ENCODE measurements at places on chromosomes 7 and 10.
A peak's percentile ranks its signal among the peaks of the same experiment; 100 is the strongest.

GRCh38 chr10:48462482-48463020 is 142.3 kb downstream of the ARHGAP22 start:
- no peak for DNase-seq

GRCh38 chr7:37193087-37193774 is 255.4 kb downstream of the ELMO1 start:
- DNase-seq: no peak

DNA sequence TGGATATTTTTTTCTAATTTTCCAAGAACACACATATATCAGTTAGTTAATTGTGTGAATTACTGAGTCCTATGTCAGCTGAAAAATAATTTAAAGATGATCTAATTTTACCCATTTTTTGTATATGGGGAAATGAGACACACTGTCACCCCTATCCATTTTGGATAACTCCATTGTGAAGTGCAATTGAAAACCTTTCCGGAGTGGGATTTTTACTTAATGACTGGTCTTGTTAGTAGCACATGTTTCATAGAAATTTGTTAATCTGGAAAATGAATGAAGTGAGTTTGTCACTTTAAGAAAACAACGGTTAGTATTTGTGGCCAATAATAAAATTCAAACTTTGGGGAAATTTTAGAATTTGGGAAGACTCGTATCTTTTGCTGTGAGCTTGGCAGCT is 2.0 kb downstream of the GARS1 start:
- DNase-seq: no peak

DNA sequence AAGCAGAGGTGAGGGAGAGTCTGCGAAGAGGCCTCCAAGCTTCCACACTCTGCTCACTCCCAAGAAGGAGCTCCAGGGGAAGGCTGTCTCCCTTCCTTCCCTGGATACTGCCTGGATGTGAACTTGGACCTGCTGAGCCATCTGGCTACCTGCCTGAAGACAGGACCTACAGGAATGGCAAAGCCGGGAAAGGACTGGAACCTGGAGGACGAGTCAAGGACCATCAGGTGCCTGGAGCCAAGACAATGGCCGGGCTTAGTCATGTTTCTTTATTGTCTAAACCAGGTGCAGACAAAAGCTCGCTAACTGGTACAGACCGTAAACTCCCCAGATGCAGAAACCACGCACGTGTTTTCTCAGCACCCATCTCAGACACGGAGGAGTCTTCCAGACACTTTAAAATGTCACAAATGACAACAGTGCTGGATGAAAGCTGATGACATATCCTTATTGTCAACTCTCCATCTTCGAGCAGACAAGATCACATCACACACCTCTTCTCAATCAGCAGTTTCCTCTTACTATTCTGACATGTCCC is 12.1 kb downstream of the ASB13 start:
- DNase-seq: no peak

DNA sequence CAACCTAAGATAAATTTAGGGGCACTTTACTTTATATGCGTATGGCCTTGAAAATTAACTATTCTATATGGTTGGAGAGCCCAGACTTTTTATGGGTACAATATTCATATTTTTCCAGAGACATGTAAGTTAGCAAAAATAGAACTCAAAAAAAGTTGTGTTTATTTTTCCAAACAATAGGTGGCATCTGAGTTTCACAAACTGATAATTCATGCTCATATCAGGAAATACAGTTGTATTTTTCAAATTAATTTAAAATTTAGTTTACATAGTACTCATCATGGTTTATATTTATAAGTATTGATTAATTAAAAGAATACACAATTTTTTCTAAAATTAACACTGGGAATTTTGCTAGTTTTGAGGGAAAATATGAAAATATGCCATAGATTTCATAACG is 34.6 kb downstream of the ANKRD7 start:
- no peak for DNase-seq

- DNase-seq: no peak
Observed at GRCh38 chr7:27247452-27248426, 5.1 kb downstream of the EVX1 start.

DNA sequence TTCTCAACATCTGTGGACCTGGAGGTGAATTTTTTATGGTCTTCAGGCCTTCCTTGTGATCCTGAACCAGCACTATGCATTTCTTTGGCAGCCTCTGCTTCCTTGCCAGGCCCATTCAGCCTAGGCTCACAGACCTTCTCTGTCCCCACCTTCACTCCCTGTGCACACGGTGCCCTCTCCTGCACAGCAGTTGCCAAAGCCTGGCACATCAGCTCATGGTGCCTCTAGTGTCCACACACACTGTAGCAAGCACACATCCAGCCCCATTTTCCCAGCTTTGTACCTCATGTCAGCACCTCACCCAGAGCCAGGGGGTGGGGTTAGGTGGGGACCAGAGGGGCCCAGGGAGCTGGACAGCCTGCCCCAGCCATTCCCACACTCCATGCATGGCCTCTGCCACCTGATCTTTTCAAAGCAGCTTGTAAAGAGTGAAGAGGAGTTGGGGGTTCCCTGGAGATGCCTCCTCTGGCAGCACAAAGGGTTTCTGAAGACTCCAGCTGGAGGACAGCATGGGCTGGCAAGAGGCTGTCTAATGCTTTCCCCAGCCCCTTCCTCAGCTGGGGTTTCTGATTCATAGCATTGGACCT is 57.9 kb upstream of the TMEM72 start:
- DNase-seq: no peak

DNA sequence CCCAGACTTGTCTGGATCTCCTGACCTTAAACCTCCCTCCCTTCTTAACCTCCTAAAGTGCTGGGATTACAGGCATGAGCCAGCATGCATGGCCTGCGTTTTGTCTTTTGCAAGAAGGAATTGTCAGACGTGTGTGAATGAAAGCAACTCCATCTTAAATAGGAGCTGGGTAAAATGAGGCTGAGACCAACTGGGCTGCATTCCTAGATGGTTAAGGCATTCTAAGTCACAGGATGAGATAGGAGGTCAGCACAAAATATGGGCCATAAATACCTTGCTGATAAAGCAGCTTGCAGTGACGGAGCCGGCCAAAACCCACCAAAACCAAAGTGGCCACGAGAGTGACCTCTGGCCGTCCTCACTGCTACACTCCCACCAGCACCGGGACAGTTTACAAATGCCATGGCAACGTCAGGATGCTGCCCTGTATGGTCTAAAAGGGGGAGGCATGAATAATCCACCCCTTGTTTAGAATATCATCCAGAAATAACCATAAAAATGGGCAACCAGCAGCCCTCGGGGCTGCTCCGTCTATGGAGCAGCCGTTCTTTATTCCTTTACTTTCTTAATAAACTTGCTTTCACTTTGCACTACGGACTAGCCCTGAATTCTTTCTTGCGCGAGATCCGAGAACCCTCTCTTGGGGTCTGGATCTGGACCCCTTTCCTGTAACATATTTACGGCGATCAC is 41.2 kb upstream of the SDK1 start:
- no peak for DNase-seq

DNA sequence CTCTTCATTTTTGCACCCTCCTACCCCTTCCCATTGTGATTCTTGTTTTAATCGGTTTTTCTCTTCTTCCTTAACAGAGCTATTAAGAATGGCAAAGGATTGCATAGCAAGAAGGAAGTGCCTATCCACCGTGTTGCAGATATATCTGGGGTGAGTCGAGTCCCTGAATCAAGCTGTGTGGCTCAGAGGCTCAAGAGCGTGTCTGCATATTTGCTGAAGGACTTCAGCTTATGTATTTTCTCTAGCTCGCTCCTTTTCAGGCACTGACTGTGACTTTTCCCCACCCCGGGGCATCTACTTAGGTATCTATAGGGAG is 126.6 kb downstream of the LRRC4 start:
- no peak for DNase-seq

DNA sequence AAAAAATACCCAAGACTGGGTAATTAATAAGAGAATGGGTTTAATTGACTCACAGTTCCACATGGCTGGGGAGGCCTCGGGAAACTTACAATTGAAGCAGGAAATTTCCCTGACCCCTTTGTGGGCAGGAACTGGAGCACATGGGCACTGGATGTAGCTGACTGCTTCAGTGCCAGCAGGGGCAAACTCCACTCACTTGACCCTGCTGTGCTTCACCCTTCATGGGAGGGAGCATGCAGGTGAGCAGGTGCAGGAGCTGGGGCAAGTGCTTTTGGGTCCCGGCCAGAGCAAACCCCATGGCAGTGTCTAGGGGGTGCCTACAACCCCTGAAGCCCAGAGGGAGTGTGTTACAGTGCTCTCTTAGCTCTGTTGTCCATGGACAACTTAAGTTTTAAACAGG is 132.6 kb downstream of the AKR1D1 start:
- DNase-seq: no peak

DNA sequence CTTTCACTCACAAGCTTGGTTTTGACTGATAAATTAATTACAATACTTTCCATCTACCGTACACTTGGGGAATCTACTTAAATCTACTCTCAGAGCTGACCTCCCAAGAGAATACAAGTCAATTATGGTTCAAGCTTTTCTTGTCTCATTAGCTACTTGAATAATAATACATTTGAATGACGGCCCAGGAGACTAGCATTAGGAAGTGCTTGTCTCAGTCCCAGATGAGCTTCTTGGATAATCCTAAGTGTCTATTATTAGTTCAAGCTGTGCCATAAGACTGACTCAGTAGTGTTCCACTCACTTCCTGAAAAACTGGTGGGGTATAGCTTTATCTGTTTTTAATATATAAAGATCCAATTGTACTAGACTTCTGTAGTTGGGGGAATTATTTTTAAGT is 100.2 kb downstream of the GNAT3 start:
- no peak for DNase-seq

GRCh38 chr7:70733090-70733489 is 398.9 kb upstream of the GALNT17 start:
- DNase-seq: no peak

GRCh38 chr7:155699180-155699579 is 54.7 kb downstream of the RBM33 start:
- DNase-seq: no peak

DNA sequence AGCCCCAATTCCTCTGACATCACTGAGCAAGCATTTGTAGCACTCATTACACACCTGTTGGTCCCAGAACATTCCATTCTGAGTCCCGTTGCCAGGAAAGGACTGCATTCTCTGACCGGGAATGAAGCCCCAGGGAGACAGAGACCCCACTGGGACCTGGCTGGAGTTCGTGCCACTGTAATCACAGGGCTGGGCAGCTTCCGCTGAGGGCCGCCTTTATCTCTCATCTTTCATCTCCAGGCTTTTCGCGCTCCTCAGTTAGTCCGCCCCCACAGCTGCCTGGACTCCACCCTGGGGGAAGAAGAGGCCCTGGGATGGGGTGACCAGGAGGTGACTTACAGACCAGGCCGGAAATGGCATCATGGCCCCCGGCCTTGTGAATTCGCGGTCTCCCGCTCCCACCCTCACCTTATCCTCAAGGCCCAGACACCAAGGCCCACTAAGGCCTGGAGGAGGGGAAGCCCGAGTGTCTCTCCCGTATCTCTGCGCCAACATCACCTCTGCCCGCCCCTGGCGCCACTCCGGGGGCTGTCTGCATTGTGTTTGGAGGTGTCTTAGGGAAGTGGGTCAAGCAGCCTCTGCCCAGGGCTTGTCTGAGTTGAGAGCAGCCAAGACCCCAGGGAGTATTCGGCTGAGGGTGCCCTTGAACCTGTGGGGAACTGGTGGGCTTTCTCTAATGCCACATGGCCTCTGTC is 75.4 kb downstream of the PROSER2 start:
- no peak for DNase-seq

DNA sequence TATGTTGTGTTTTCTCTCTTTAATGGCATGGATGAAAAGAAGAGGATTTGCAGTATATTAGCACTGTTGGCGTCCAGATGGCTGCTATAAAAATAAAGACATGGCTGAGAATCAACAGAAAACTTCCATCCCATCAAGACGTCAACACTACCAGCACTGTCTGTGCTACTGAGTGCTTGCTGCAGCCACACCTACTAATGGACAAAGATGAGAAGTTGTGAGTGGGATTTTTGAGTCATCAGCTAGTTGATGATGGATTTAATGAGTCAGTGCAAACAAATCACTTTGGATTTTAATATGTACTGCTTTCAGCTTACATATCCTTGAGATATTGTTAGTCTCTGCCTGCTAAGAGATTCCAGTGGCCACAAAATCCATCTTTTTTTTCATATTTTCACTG is 631.0 kb upstream of the ANKRD30A start:
- no peak for DNase-seq

DNA sequence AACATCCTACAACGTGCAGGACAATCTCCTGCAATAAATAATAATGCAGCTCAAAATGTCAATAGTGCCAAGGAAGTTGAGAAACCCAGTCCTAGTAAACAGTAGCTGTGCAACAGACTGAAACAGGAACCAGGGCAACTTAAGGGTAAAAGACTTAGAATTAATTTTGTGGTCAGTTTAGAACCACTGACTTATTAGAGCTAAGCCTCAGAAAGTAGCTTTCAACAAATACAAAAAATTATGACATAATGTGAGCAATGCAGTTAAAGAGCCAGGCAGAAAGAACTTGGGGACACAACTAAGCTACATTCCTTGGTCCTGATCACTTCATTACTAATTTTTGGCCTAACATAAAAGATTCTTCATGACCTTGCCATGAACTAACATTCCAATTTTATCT is 195.4 kb downstream of the MACC1 start:
- no peak for DNase-seq

DNA sequence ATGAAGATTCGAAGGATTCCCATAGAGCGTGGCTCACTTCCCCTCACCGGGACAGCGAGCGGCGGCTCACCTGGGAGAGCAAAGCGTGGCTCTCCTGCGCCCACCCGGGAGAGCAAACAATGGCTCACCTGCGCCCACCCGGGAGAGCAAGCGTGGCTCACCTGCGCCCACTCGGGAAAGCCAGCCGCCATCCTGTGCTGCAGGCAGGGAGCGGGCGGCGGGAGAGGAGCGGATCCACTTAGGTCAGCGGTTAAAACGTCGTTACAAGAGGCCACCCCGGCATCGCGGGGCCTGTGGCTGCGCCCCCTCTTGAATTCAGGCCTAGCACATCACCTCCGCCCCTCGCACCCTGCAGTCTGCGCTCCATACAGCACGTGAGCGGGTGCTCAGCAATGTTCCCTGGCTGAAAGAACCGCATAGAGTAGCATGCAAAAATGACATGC is 461 bp upstream of the FIGNL1 start:
- peak; percentile 52 for DNase-seq

GRCh38 chr10:31340343-31340742 is 21.3 kb downstream of the ZEB1 start:
- no peak for DNase-seq

DNA sequence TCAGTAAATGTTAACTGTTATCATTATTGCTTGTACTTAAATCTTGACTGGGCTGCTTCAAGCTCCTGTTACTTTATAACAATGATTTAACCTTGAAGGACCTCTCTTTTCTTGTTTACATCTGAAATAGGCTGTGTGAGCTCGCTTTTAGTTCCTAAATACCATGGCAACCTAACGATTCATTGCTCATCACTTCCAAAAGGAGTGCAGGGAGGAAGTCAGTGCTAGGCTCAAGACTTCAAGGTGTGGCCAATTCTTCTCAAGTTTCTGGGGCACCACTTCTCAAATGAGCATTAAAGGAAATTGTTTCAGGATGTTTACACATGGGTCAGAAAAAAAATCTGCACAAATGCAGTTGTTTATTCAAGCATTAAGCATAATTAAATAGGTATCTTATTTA is 284.2 kb downstream of the MTERF1 start:
- DNase-seq: no peak

GRCh38 chr10:69800109-69800508 is 1.6 kb upstream of the COL13A1 start:
- DNase-seq: no peak
